CD8-positive, alpha-beta memory T cell (primary cell): ENCODE measurements at places on chromosomes 4 and X.

DNA sequence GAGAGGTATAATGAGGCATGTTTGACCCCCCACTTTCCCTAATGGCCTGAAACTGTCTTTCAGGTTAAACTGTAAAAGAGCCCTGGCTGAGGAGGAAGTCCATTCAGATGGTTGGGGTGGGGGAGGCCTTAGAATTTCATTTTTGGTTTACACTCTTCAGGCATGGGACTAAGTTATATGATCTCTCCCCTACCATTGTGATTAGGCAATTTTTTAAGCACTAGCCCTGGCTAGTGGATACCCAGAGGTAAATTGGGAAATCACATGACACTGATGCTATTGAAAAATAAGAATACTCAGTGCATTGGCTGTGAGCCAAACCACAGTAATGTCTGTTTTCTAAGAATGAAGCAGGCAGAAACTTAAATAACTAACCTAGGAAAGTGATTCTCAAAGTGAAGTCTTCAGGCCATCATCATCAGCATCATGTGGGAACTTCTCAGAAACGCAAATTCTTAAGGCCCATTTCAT is 149.7 kb downstream of the RRAGB start:
- no peak overlapping the region for H3K4me3 ChIP-seq
- no peaks in the 10 kb centered on the region for H3K4me1 ChIP-seq
- no peak for DNase-seq
- no peaks in the 10 kb centered on the region for H3K27me3 ChIP-seq
- H3K36me3 ChIP-seq: no peaks in the 10 kb centered on the region
- no peak overlapping the region for H3K27ac ChIP-seq

DNA sequence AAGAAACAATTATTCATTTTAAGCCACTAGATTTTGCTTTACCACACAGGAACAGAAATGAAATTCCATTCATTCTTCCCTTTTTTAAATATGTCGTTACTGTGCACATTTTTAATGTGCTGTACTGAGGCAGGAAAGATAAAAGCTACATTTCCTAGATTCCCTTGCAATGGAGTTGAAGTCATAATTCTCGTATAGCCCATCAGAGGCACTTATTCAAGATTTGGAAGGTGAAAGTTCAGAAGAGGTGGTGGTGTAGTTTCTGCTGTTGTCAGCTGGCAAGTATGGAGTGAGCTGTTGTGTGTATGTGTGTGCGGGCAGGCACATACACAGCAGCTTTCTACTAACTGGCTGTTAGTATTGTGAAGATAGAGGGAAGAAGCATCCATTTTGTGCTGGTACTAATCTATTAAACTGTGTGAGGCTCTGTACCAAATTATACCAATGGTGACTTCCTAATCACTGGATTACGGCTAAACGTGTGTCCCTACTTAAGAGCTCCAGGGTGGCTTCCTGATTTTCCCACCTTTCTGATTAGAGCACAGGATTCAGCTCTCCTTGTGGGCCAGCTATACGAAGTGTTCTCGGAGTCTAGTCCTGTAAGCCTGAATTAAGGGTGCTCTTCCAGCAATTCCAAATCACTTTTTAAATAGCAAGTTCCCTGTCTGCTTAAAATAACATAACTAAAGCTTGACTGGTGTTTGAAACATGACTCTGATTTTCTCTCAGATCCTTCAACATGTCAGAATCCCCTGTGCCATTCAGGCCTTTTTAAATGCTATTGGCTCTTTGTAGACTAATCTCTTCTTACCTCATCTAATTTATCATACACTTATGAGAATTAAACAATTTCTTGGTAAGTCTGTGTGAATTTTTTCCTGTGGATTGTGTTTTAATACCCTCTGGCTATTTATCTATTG is 43.8 kb downstream of the PDS5A start:
- H3K27ac ChIP-seq: no peak overlapping the region
- no peaks in the 10 kb centered on the region for H3K27me3 ChIP-seq
- peaks cover 49% of the 10 kb centered on the region for H3K4me1 ChIP-seq
- H3K36me3 ChIP-seq: no peaks in the 10 kb centered on the region

DNA sequence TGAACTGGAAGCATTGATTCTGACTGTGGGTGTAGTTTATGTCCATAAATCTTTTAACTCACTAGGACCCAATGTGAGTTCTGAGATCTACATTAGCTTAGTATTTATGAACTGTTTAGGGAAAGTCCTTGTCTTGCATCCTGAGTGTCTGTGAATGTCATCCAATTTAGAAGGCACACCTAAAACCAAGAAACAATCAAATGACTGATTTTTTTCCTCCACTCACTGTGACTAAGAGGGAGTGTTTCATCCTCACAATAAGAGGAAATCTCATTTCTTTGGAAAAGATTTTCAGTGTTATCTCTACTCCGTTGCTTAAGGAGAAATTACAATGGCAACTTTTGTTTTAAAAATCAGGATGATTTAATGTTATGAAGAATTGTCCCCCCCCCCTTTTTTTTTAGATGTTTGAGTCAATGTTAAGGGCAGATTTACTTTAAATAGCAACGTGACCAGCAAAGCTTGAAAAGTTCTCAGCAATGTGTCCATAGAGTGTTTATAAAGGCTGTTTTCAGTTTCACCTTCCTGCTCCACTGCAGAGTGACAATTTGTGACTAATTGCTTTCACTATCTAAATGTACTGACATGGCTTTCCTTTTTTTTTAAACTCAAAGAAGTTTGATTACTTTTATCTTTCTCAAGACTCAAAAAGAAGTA is 173.0 kb downstream of the SPCS3 start:
- no peaks in the 10 kb centered on the region for H3K27me3 ChIP-seq
- H3K27ac ChIP-seq: no peak overlapping the region
- no peak overlapping the region for H3K4me3 ChIP-seq
- DNase-seq: no peak

DNA sequence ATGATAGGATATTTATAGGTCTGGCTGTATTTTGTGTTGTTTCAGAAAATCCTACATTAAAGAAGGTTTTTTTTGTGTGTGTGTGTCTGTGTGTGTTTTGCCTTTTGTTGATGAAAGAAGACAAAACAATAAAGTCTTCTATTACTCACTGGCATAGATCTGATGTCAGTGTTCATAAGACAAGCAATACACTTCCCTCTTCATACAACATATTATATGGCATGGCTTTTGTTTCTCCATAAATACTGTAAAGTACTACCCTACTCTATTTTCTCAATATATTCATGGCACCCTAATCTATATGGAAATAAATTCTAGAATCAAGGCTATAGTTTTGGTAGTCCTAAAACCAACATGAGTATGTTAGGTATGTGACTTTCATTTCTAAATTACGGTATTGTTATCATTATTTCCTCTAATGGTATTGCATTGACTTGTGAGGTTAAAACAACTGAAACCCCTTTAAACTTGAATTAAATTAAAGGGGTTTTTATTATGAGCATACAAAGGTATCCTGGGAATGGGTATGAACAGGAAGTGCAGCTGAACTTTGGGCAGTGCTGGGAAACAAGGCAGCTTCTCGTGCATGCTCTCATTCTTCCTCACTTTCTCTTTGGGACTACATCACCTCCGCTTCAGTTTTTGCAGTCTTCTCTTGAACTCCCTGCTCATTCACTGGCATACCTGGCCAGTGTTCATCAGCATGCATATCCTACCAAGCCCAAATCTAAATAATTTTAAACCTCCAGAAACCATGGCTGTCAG is 70.5 kb upstream of the PRSS48 start:
- DNase-seq: no peak
- no peak overlapping the region for H3K27ac ChIP-seq
- H3K27me3 ChIP-seq: no peaks in the 10 kb centered on the region

DNA sequence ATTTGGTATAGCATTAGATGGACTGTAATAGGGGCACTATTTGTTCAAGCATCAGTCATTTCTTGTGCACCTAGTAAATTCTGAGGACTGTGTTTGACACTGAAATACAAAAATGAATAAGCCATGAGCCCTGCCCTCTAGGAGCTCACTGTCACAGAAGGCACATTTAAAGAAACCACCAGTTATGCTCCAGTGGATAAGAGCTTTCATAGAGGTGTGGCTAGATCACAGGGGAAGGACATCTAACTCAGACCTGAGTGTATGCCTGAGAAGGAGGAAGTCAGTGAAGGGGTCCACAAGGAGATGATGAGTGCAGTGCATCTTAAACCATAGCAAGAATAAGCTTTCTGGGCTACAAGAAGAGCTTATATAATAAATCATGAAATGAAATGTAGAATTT is 40.1 kb downstream of the BTC start:
- no peak for DNase-seq
- H3K4me1 ChIP-seq: no peaks in the 10 kb centered on the region
- no peak overlapping the region for H3K4me3 ChIP-seq
- no peaks in the 10 kb centered on the region for H3K36me3 ChIP-seq
